ENCODE measurements at places on chromosomes 7 and 10. TPM values are rescaled to one million over a fixed set of nuclear protein-coding genes. Genes with fewer than 3 reads are reported as not detected.

TCTN3 gene
- 29.0 TPM for total RNA-seq

LLCFC1 gene
- total RNA-seq, result not detected

CD36 gene
- total RNA-seq, result not detected

ANKRD22 gene
- not detected for total RNA-seq

ZNF33B gene
- 6.8 TPM for total RNA-seq

GRCh38 chr7:155000795-155001194, 2.1 kb downstream of the PAXIP1 start:
- DNase-seq, result no peak

- DNase-seq, result no peak
These were observed 207.7 kb downstream of the ZEB1 start for GRCh38 chr10:31526681-31527080.

GRCh38 chr10:97828721-97829120, 20.9 kb upstream of the GOLGA7B start:
- DNase-seq, result no peak

GRCh38 chr7:518630-519483, 789 bp downstream of the PDGFA start:
- peak; percentile 80 for DNase-seq

GRCh38 chr7:42097752-42098151, 139.3 kb downstream of the GLI3 start:
- no peak for DNase-seq

All from SJSA1 (cell line).